ENCODE measurements at places on chromosomes 4 and X.

GRCh38 chr4:99724067-99724466 lies 66.4 kb upstream of the C4orf54 start:
- DNase-seq: no peak

GRCh38 chr4:81106150-81106549 lies 75.6 kb downstream of the BMP3 start:
- no peak for DNase-seq

- no peak for DNase-seq
Measured at GRCh38 chr4:38563707-38564495, 100.1 kb upstream of the KLF3 start.

DNA sequence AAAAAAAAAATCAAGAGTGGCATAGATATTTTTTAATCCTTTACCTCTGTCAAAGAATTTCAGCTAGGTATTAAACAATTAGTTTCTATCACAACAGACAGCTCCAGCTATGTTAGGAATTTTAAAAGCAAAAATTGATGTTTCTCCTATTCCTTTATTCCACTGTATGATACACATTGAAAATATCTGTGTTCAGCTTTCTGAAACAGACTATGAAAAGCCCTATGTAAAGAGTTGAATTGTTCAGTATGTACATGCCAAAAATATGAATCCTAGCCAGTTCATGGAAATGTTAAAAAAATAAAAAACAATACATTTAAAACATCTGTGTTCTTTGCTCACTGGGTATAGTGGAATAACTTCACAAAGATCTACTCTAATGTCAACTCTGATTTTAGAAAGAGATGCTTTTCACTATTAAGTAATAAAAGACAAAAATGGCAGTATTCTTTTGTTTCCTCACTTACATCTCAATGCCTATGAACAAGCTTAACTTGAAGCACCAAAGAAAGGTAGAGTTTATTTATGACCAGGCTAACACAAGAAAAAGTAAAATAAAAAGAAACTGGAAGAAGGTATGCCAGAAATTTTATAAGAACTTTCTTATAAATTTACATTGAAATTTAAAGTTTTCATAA lies 32.1 kb downstream of the FBXW7 start:
- DNase-seq: no peak

DNA sequence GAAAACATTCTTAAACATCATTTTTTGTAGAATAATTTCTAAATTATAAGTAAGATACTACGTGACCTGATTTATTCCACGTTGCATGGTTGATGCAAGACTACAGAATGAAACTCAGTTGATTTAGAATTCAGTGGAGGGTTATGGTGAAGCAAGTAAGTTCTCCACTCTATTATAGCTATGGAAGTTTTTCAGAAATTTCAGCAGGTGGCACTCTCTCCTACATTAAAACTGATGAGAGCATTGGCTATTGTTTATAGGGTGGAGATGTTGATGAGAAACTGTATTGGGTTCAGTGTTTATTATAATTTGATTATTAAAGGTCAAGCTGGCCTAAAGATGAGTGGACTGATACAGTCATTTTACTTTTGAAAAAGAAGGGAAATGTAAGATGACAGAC lies 88.0 kb downstream of the FNIP2 start:
- DNase-seq: peak; percentile 48

DNA sequence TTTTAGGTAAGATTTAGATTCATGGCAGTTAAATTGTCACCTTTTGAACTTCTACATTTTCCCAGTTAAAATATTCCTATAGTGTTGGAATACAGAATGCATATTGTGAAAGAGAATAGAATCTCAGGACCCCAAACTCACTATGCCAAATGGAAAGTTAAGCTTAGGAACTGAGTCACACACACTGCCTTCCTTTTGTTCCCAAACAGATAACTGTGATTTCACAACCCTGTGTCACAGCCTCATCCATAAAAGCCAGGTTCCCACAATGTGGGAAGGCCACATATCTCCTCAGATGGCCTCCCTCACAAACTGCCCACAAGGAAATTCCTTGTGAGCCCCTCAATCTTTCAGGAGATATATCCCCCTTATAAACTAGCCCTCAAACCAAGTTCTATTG lies 94.7 kb upstream of the HPF1 start:
- DNase-seq: no peak

GRCh38 chr4:85555206-85555605 lies 80.3 kb downstream of the ARHGAP24 start:
- no peak for DNase-seq

- no peak for DNase-seq
Measured at GRCh38 chr4:89889289-89889688, 5.4 kb upstream of the MMRN1 start.

All from OCI-LY7 (cell line).